ENCODE measurements at places on chromosomes 2 and 18. TPM values are rescaled to one million over a fixed set of nuclear protein-coding genes. Genes with fewer than 3 reads are reported as not detected.

Gene WDSUB1
- total RNA-seq: 5.9 TPM

Gene DSC3
- total RNA-seq: not detected

Gene CHMP1B
- 98.5 TPM for total RNA-seq

Gene GAL3ST2
- total RNA-seq: 2.4 TPM

Gene LRP2
- total RNA-seq: not detected

Gene B4GALT6
- total RNA-seq: 2.3 TPM

Gene TGFA
- total RNA-seq: 3.8 TPM

Gene DNAJC5G
- total RNA-seq: not detected

Gene GULP1
- not detected for total RNA-seq

Gene NMS
- total RNA-seq: not detected

Gene PTPRN
- not detected for total RNA-seq

Gene NEU2
- not detected for total RNA-seq

Gene TEKT4
- not detected for total RNA-seq

Gene RAPH1
- total RNA-seq: 3.6 TPM

Gene CKAP2L
- total RNA-seq: 0.97 TPM

Gene CMPK2
- total RNA-seq: 5.3 TPM

Gene LRRC30
- total RNA-seq: not detected

Gene SERPINB13
- total RNA-seq: not detected

Gene CYRIA
- total RNA-seq: 2.4 TPM

Gene CACNB4
- 0.37 TPM for total RNA-seq

Data from T-helper 17 cell (primary cell).